Kidney (tissue), 22 donors: ENCODE measurements at places on chromosomes 12 and 14. TPM values are rescaled to one million over a fixed set of nuclear protein-coding genes. Genes with fewer than 3 reads are reported as not detected.

KRT74 gene
- not detected for total RNA-seq

SMIM41 gene
- total RNA-seq = 0.31 TPM

BEST3 gene
- total RNA-seq = 0.57 TPM

SELPLG gene
- 14.3 TPM for total RNA-seq

OR4E2 gene
- not detected for total RNA-seq

SLC17A8 gene
- 0.16 TPM for total RNA-seq

ACRBP gene
- 3.4 TPM for total RNA-seq

TSHR gene
- total RNA-seq = 0.98 TPM

GLIPR1L1 gene
- not detected for total RNA-seq
